ENCODE measurements at places on chromosomes 3 and 15.

DNA sequence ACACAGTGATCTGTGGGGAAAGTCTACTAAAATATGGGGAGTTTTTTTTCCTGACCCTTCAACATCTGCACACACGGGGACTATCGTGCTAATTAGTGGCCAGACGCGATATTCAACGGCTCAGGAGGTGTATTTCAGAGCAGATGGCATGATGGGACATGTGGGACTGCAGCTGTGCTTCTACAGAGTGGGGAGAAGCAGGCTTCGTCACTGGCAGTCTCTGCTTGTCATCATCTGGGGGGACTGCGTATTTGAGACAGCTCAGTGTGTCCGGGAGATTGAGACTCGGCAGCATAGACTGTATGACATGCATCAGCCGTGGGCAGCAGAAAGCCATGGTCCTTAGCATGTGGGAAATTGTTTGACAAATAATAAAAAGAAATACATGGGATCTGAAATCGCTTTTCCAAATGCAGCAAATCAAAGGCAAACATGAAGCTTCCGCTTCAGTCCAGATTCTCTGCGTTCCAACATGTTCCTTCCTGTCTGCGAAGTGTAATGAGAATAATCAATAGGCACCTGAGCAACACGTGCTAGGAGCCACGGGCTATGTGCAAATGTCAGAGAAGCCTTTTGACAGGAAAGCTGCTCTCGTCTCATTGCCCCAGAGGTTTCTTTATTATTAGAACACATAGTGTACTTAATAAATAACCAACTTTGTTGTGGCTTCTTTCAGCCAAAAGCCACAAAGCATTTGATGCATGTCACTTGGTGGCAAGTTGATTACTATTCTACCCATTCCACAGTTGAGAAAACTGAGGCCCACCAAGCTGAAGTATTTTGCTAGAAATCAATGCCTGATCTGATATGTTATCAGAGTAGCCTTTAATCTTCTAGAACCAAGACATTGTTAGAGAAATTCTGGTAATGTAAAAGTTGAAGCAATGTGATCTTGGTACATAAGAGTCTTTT is 276.3 kb downstream of the RYR3 start:
- DNase-seq = no peak

DNA sequence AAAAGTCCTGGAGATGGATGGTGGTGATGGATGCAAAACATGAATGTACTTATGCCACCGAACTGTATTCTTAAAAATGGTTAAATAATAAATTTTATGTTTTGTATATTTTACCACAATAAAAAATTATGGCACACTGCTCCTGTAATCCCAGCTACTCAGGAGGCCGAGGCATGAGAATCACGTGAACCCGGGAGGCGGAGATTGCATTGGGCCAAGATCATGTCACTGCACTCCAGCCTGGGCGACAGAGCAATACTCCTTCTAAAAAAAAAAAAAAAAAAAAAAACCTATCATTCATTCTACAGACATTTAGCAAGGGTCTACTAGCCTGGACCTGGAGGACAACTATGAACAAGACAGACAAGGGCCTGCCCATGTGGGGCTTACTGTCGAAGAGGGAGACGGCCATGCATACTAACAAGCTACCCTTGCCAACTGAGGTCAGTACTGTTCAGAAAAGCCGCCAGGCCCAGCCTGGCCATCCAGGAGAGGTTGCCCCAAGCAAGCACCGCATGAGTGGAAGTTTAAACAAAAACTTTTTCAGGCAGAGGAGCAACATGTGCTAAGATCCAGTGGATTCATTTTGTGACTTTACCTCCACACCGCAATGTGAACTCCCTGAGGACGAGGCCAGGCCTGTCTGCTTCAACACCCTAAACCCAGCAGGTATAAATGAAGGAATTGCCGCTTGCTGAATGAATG is 2.8 kb upstream of the NEK4 start:
- DNase-seq = no peak

- DNase-seq = no peak
These were observed 34.0 kb downstream of the PRKCD start for GRCh38 chr3:53195066-53195450.

DNA sequence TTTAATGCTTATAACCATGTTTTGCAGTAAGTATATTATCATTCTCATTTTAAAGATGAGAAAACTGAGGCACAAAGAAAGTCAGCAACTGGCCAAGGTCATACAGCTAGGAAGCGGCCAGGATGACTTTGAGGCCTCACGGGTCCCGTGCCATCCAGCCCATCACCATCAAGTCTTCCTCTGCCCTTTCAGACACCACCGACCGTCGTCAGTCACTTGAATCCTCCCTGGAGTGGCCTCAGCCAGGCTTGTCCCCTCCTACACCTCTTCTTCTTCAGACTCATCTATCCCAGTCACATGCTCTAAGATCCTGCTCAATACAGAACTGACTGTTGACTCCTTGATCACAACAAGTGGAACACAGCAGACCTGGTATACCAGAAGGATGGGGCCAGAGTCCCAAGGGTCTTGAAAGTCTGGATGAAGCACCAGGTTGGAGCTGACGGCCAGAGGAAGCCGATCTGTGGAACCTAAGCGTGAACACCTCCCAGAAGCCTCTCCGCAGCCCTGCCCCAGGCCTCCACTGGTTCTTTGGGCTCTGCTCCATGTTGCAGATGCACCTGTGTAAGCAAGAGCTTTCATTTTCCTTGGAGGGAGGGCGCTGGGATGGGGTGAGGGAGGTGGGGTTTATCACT is 22.1 kb downstream of the ITGA11 start:
- no peak for DNase-seq

DNA sequence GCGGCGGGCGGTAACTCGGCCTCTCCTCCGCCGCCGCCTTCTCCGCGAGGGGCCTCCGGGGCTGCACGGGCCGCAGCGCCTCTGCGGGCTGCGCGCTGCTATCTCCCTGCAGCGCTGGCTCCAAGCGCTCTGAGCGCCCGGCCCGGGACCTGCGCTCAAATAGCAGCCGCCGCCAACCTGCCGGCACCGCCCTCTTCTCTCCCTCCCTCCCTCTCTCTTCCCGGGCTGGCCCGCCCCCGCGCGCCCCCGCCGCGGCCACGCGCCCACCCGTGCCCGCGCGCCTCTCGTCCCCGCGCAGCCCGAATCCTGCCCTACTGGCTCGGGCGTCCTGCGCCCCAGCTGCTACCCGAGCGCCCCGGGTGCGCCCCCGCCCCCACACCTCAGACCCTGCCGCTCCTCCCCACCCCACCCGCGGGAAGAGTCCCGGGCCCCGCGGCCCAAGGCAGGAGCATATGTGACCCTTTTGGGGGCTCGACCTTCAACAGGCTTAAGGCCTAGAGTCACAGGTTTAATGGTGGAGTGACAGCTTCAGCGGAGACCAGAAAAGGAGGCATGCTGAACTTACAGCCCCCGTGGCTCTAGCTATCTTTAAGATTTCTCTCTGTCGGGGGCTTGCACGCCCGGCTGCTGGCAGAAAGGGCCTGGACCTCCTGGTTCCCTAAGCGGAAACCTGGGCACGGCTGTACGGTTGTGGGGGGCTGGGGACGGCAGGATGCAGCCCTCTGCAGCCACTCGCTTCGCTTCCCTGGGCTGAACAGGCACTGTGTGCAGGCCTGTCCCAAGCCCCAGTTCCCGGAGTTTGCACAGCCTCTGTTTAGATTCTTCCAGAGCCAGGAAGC is at the start of gene CACNA2D2:
CACNA2D2 (minus strand) TSS at position 131 of the 839 bp plus-strand sequence. CDS start 211 bp downstream, outside the sequence.
- DNase-seq = peak; percentile 56

- DNase-seq = no peak
These were observed 199.6 kb upstream of the SEMA6D start for GRCh38 chr15:47517737-47518136.

- DNase-seq = no peak
These were observed 26.4 kb upstream of the LAMP3 start for GRCh38 chr3:183188895-183189462.

- no peak for DNase-seq
These were observed 1.8 kb downstream of the PLIN1 start for GRCh38 chr15:89677381-89677780.

DNA sequence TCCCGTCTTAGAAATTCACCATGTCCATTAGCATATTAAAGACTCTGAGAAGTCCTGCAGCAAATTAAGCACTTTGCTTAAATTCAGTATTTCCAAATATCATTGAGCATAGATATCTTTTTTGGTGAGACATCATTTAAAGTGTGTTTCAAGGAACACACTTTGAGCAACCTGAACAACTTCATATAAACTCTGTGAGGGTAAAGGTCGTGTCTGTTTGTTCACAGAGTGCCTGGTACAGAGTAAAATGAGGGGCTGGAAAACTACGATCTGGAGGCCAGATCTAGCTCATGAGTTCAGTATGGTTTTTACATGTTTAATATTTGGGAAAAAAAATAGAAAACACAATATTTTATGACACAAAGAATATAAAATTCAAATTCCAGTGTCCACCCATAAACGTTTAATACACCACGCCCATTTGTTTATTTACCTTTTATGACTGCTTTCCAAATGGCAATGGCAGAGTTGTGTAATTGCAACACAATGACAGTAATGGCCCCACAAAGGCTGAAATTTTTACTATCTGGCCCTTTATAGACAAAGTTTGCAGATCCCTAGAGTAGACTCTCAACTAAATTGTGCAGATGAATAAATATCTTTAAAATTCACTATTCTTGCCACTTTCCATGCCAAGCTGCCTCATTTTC is 67.4 kb downstream of the SNTN start:
- no peak for DNase-seq

- no peak for DNase-seq
These were observed 2.4 kb downstream of the TRPM1 start for GRCh38 chr15:31098953-31099740.

DNA sequence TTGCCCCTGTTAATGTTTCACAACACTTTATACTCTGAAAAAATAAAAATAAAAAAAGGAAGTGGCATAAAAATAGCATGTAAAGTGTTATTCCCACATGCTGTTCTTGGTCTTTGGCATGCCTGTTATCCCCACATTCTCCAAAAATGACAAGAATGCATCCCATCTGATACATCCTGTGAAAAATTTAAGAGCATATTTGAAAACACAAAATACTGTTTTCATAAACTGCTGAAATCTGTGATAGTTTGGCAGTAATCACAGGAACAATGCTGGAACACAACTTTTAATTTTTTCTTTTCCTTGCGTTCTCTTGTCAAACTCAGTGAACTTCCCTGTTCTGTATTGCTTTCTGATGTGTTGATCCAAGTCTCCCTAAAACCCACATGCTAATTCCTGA is 288.8 kb downstream of the ROBO2 start:
- DNase-seq = no peak

GRCh38 chr3:110856916-110857315 is 214.7 kb upstream of the NECTIN3 start:
- DNase-seq = no peak

GRCh38 chr3:162368417-162368816 is 871.8 kb downstream of the OTOL1 start:
- DNase-seq = no peak

DNA sequence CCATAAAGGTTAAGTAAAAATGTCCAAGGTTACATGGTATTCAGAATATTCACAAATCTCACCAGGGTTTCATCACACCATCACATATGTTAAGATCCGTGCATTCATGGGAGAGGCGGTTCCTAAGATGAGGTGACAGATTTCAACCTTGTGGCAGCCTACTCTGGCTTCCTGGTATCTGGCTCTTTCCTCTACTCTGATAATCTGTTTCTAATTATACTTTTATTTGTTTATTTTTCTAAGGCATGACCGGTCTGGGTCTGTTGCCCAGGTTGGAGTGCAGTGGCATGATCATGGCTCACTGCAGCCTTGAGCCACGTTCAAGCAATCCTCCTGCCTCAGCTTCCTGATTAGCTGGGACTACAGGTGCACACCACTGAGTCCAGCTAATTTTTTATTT is 34.4 kb downstream of the RAF1 start:
- DNase-seq = peak; percentile 2

GRCh38 chr15:72706266-72706665 is 20.3 kb downstream of the BBS4 start:
- no peak for DNase-seq

DNA sequence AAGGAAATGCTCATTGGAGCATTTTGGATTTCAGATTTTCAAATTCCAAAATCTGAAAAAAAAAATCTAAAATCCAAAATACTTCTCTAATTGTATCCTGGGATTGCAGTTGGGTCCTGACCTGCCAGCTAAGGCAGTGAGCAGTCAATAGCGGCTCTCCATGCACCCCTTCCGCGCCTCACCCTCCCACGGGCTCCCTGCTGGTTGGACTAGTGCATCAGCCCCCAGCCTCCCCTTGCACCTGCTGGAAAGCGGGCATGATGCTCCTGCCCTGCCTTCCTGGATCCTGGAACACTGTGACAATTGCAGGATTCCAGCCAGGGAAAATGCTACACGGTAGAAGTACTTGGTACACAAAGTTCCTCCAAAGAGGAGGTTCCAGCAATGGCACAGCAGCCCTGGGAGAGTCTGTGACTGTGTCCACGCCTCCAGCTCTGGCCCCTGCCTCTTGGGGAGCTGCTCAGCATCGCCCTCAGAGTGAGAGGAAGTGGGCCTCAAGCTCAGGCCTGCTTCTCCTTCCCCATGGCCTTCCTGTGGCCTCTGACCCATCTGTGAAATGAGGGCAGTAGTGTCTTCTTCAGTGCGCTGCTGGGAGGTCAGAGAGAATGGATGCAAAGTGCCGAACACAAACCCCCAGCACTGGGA is 39.5 kb upstream of the CHRNB4 start:
- no peak for DNase-seq

DNA sequence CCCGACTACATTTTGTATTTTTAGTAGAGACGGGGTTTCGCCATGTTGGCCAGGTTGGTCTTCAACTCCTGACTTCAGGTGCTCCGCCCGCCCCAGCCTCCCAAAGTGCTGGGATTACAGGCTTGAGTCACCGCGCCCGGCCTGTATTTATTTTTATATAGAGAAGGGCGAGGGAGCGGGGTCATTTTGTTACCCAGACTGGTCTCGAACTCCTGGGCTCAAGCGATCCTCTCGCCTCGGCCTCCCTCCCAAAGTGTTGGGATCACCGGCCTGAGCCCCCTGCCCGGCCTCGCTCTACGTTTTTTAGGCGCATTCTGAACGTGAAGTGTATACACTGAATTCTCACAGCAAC is 514 bp upstream of the PPP4R2 start:
- DNase-seq = no peak

DNA sequence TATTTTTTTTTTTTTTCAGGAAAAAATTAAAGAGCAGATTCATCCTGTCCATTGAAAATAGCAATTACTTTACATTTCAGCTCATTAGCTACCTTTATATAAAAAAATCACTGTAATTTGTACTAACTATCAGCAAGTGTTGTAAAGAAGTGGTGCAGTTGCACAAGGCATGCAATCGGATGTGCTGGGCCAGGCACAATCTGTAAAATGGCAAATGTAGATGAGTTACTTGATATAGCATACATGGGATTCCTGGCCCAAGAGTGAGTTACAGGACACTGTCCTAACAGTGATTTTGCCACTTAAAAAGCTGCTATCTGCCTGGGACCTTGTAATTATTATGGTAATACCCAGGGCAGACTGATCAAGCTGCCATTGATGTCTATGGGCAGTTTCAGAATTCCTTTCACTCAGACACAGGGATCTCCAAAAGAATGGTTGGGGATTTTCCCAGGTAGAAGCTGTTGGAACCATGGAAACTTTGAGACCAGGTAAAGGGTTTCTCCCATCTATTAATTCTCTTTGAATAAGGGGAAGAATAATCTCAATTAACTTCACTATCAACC is 182.2 kb upstream of the ICE2 start:
- no peak for DNase-seq

GRCh38 chr15:39266890-39267289 is 314.0 kb upstream of the THBS1 start:
- DNase-seq = no peak

Data from NCI-H526 treated with DMSO at 0.1 percent for 48 hours (cell line).